ENCODE measurements at places on chromosomes 7 and 10.

DNA sequence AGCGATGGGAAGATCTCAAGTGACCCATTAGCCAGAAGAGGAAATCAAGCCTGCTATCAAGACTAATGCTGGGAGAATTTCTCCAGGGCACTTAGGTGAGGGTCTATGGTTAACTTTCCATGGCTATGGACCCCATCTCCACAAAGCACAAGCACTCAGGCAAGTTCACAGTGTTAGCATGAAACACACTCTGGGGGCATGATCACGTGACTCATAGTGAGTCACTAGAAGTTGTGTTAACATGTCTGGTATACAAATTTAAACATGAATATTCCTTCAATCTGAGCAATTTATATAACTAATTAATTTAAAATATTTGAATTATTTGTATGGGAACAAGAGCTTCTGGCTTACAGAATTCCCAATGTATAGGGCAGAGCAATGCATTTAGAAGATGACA, 131.8 kb downstream of the FAM204A start:
- no peak for DNase-seq

GRCh38 chr10:75143353-75143752, 31.9 kb downstream of the SAMD8 start:
- DNase-seq = no peak

GRCh38 chr10:112189465-112189864, 5.9 kb upstream of the GPAM start:
- DNase-seq = no peak

DNA sequence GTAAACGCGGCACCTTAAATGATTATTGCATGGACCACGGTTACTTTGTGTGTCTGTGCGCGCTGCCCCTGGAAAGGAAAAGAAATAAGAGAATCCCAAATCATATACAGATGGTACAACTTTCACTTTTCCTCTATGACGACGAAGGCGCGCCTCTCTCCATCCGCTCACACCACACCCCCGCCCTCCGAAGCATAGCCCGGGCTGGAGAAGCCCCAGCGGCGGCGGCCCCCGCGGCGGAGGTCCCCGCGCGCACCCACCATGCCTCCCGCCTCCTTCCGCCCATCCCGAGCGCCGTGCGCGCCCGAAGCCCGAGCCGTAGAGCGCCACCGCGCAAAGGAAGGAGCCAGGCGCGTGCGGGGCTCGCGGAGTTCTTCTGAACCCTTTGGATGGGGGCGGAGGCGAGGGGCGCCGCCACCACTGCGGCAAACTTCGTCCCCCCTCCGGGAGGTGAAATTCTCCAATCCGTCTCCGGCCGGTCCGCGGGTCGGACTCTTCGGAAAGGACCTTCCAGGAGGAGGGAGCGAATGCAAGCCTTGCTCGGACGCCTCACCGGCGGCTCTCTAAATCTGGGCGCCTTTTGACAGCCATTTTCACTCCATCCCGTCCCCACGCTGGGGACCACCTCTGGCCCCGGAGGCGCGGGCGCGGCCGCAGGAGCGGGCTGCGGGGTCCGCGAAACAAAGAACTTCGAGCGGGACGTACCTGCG, 588 bp downstream of the GLI3 start:
- DNase-seq = no peak

GRCh38 chr10:89738551-89739209, 37.3 kb downstream of the KIF20B start:
- DNase-seq = no peak

DNA sequence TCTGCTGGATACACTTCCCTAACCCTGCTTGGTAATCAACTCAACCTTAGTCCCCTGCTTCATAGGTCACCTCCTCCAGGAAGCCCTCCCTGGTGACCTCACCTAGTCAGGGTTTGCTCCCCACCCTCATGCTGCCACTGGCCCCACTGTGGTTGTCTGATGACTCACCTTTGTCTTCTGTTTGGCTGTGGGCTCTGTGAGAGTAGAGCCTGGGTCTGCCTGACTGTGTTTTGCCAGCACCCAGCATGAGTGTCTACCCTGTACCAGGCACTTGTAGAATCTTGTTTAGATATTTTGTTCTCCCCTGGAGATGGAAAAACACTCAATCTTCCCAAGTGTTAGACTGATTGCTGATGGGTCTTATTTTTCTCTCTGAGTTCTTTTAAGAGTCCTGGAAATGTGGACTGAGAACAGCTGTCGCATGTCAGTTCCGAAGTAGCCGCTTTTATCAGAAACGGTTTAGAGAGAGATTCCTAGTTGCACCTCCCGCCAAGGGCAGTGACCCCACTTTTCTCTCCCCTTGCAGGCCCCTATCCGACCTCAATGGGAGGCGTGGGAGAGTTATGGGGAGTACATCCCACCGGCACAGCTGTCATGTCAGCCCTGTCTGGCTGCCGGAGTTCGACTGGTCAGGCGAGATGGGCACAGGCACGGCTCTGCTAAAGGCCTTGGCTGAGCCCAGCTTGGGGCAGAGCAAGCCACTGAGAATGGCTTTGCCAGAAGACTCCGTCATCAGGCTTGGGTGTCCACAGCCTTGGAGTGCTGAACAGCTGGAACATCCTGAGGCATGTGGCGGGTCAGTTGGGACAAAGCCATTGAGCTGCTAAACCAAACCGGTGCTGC, 134.3 kb downstream of the GRK5 start:
- no peak for DNase-seq

DNA sequence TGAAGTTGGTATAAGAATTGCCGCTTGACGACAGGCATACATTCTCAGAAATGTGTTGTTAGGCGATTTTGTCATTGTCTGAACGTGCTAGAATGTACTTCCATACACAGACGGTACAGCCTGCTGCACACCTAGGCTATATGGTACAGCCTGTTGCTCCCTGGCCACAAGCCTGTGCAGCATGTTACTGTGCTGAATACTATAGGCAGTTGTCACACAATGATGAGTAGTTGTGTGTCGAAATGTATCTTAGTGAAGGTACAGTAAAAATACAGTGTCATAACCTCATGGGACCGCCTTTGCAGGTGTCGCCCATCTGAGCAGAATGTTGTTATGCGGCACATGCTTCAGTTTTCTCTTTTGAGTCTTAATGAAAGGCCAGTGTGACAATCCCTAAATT, 66.5 kb downstream of the SHH start:
- no peak for DNase-seq

DNA sequence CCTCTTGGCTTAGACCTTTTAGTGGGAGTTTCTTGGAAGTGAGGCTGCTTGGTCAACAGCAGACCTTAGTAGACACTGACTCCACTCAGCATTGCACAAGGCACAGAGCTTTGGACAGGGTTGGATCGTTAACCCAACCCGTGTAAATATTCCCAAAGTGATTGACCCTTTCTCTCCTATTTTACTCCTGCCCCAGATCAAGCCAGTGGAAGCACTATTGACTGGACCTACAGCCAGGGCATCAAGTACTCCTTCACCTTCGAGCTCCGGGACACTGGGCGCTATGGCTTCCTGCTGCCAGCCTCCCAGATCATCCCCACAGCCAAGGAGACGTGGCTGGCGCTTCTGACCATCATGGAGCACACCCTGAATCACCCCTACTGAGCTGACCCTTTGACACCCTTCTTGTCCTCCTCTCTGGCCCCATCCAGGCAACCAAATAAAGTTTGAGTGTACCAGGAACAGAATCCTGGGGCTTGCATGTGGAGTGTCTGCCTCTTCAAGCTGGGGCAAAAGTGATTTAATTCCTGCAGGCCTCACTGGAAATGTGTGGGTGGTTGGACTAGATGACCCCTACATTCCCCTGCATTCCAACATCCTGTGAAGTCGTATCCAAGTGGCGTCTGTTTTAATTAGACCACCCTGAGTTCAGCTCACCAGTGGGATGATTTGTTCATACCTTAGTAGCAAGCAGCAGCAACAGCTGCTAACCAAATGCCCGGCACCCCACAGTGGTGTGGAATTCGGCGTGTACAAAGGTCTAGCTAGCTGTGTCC, 7.5 kb downstream of the CPA1 start:
- DNase-seq = no peak

DNA sequence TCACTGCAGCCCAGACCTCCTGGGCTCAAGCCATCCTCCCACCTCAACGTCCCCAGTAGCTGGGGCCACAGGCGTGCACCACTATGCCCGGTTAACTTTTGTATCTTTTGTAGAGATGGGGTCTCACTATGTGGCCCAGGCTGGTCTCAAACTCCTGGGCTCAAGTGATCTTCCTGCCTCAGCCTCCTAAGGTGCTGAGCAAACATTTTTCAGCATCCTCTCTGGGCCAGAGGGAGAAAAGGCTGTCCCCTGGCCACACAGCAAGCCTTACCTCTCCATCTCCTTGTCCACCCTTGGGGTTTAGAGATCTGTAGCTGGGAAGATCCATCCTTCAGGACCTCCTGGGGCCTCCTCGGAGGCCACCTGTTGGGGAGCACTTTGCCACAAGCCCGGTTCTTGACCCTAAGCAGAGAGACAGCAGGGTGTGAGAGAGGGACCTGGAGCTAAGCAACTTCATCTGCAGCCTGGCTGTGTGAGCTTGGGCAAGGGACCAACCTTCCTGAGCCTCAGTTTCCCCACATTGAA, 85.8 kb downstream of the MYL10 start:
- no peak for DNase-seq

- DNase-seq = no peak
Measured at GRCh38 chr7:102313997-102314780, 27.5 kb downstream of the SH2B2 start.

DNA sequence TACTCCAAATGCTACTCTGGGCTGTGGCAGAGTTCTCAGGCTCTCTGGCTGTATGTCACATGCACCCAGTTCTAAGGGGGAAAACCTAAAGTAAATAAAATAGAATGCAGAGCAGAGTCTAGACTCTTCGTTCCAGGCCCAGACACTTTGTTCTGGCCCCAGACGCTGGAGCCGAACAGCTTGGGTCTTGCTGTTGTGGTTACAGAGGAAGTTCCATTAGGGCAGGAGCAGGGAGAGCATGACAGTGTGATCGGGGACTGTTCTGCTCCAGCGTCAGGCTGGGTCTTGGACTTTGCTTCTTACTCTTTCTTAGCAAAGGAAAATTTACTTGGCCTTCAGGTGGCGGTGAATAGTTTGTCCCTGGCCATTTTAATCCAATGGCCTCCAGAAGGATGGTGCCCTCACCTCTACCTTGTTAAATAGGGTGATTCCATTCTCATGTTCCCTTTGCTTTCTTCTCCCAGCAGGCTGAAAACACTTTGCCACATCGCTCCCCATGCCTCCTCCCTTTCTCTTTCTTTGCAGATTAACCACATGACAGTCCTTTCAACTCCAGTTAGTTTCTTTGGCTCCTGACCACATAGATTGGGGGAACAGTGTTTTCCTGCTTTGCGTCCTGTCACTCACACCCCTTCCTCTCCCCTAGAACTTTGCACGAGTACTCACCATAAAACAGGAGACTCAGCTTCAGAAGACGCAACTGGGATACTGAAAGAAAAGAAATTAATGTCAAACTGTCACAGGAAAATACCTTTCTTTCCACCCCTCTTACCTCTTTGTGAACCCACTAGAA, 730.8 kb downstream of the SUGCT start:
- DNase-seq = no peak

GRCh38 chr7:41437257-41438196, 265.4 kb downstream of the INHBA start:
- no peak for DNase-seq

- no peak for DNase-seq
Measured at GRCh38 chr7:95104739-95105138, 197.3 kb downstream of the PPP1R9A start.

DNA sequence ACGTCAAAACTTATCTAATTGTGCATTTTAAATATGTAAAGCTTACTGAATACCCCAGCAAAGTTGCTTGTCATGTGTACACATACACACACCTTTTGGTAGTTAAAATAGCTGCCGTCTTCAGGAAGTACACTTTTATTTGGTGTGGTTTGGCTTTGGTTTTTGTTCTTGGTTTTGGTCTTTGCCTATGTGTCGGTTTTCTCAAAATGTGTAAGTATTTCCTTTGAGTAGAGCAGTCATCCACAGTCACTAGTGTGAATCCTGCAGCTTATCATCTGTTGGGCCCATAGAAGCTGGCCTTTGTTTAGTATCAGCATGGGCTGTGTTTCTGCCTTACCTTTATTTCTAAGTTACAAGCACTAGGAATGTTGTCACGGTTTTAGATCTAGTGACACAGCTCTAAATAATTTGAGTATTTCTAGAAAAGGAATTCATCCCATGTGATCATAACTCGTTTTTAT, 35.3 kb downstream of the NET1 start:
- DNase-seq = no peak

DNA sequence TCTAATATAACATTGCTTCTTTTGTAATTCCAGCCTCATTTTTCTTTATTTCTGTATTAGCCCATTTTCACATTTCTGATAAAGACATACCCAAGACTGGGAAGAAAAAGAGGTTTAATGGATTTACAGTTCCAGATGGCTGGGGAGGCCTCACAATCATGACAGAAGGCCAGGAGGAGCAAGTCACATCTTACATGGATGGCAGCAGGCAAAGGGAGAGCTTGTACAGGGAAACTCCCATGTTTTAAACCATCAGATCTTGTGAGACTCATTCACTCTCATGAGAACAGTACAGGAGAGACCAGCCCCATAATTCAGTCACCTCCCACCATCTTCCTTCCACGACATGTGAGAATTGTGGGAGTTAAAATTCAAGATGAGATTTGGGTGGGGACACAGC, 510.3 kb downstream of the CNTNAP2 start:
- no peak for DNase-seq

GRCh38 chr7:81845744-81846241, 75.9 kb upstream of the HGF start:
- DNase-seq = no peak

GRCh38 chr7:84122582-84123360, 71.8 kb downstream of the SEMA3A start:
- no peak for DNase-seq

DNA sequence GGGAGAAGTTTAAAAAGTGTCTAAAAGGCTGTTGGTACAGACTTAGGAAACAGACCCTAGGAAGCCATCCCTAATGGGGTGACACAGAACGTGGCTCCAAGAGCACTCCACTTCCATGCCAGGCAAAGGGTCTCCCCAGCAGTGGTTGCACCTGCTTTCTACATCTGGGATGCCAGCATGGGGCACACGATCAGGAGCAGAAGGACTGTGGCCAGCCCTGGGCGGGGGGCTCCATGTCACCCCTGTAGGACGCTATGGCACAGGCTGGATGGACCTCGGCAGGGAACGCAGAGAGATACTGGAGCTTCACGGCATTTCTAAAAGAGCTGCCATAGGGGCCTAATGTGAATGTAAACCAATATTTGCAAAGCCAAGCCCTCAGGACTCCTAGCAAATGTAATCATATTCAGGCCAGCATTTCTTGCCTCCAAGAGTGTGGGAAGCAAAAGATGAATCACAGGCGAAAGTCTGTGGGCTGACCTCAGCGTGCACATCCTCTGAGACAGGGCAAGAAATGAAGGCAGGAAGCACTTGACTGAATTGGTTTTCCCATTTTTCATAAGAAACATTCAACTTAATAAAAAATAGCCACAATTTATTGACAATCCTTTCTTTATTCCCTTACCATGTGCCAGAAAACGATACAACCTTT, 93.9 kb downstream of the ATXN7L1 start:
- DNase-seq = no peak

GRCh38 chr10:92418891-92419290, 127.9 kb downstream of the MARCHF5 start:
- DNase-seq = no peak

Data from caudate nucleus (tissue), 63 donors.